ENCODE measurements at places on chromosomes 2 and 18.

DNA sequence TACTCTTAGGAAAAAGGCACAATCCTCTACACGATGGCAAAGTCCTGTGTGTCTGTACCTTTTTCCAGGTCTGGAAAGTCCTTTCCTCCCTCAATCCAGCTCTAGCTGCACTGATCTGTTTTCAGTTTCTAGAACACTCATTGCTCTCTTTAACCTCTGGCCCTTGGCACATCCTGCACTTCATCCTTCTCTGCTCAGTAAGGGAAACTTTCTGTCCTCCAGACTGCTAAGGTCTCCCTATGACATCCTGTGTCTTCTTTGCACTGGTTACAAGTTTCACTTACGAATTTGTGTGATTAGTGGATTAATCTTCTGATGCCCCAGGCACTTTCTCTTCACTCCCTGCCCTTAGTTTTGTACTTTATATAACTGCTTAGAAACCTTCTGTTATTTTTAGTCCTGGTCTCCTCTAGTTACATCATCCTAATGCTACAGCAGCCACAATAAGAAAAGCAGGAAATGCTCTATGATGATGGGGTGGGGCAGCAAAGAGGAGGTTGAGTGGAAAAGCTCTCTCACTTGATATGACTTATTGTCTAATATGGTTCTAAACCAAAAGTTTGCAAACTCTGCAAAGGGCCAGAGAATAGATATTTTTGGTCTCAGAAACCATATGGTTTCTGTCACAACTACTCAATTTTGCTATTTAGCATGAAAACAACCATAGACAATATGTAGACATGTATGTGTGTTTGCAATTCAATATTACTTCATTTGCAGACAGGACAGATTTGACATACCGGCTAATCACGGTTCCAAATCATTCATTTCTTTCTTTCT is 568.2 kb downstream of the THSD7B start:
- DNase-seq = no peak

DNA sequence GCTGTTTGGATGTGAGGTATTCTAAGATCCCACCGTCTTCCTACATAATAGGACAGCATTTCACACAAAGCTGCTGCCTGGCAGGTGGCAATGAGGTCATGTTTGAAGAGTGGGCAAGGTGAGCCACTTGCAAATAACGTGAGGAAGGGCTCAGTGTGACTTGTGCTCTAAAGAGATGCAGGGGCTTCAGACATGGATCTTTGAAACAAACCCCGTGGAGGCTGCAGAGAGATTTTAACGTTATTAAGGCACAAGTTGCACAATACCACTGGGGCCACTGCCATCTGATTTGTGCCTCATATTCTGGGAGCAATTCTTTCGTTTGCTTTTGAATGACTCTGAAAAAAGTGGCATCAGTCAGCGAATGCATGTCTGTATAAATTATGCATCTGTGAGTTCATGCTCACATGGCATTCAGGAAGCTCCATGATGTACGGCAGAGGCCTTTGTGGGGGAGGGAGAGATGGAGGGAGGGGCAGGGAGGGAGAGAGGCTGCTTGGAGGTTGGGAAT is 362.0 kb downstream of the SOX11 start:
- DNase-seq = no peak

GRCh38 chr2:1249897-1250687 is 163.2 kb upstream of the TPO start:
- no peak for DNase-seq

GRCh38 chr2:37795938-37796337 is 124.5 kb upstream of the CDC42EP3 start:
- peak; percentile 53 for DNase-seq

GRCh38 chr18:80143881-80144280 is 34.8 kb downstream of the ADNP2 start:
- DNase-seq = no peak
